T-helper 1 cell (primary cell): ENCODE measurements at places on chromosomes 5 and 9.

GRCh38 chr5:4216142-4216541, 620.5 kb downstream of the IRX1 start:
- no peak for DNase-seq

- DNase-seq, result no peak
Measured at GRCh38 chr5:172339264-172340180, 56.0 kb upstream of the UBTD2 start.

GRCh38 chr9:13479096-13479495, 199.6 kb upstream of the MPDZ start:
- DNase-seq, result no peak

- no peak for DNase-seq
Measured at GRCh38 chr9:132168851-132169250, 7.0 kb downstream of the NTNG2 start.

DNA sequence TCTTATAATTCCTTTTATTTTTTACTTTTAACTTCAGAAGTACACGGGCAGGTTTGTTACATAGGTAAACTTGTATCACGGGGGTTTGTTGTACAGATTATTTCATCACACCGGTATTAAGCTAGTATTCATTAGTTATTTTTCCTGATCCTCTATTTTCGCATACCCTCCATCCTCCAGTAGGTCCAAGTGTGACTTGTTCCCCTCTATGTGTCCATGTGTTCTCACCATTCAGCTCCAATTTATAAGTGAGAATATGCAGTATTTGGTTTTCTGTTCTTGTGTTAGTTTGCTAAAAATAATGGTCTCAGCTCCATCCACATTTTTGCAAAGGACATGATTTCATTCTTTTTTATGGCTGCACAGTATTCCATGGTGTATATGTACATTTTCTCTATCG, 43.1 kb upstream of the IFNE start:
- no peak for DNase-seq

DNA sequence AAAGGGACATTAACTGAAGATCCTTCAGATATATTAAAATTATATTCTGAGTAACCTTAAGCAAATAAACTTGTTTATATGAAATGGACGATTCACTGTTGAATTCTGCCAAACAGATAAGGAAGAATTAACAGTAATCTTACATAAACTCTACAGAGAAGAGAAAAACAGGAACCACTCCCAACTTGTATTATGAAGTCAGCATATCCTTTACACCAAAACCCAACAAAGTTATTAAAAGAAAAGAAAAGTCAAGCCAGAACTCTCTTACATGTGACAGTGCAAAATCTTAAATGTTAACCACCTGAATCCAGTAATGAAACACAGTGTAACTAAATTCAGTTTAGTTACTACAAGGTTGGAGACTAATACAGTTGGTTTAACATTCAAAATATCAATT, 185.8 kb downstream of the DEPDC1B start:
- DNase-seq, result no peak

DNA sequence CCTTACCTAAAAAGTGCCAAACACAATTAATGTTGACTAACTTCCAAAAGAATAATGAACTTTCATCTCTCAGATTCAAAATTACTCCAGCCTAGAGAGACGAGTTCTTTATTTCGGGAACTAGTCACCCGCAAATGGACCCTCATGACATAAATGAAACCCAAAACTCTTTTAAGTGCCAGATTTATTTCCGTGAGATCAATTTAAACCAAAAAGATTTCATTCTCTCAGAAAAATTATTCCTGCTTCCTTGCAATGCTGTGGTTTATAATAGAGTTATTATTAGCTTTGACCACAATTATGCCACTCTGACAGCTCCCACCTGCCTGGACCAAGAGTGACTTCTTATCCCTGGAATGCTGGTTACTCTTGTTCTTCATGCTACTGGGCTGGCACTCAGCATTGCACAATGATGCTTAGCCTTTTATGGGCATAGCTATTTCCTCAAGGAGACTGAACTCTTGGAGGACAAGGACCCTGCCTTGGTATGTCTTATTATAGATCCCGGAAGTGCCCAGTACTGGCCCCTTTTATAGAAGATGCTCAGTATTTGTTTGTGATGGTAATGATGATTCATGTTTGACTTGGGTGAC, 183.5 kb downstream of the SNX18 start:
- DNase-seq, result no peak

DNA sequence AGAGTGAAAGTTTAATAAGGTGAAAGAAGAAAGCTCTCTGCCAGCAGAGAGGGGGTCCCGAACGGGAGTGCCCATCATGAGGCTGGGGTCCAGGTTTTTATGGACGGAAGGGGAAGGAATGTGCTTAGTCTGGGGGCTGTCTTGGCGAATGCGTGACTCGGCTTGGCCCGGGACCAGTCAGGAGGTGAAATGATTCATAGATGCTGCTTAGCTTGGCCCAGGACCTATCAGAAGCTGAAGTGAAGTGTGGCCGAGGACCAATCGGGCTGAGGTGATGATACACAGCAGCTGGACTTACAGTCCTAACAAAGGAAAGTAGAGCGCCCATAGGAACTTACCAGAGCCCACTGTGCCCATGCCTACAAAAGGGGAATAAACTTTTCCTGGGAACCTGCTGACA, 3.9 kb upstream of the FKTN start:
- DNase-seq, result no peak

DNA sequence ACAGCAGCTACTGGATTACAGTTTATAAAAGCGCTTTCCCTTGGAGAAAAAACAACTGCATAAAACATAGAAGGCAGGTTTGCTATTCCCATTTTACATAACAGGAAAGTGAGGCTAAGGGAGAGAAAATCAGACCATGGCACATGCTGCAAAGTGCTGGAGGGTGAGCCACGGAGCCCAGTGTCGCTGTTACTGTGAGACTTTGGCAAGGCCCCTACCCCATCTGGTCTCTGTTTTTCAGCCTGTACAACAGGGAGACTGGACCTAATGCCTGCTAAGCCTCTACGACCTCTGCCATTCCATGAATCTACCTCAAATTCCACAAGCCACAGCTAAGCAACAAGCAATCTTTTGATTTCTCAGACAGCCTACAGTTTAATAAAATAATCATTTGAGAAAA, 139.2 kb downstream of the GABBR2 start:
- DNase-seq, result no peak

GRCh38 chr9:81969971-81970370, 18.6 kb upstream of the SPATA31D1 start:
- DNase-seq, result no peak

DNA sequence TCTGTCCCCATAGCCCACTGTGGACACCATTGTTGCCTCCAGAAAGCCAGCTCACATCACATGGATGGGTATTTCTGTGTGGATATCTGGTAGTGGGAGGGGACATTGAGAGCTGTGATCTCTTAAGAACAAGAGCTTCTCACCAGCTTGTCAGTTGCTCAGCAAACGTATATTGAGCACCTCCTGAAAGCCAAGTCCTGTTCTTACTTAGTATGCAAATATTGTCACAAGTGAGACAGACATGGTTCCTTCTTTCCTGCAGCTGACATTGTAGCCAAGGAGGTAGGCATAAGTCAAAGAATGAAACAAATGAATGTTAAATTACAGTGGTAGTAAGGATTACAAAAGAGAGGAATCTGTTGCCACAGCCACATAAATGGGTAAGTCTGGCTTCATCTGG, 3.8 kb downstream of the TCOF1 start:
- DNase-seq, result no peak

DNA sequence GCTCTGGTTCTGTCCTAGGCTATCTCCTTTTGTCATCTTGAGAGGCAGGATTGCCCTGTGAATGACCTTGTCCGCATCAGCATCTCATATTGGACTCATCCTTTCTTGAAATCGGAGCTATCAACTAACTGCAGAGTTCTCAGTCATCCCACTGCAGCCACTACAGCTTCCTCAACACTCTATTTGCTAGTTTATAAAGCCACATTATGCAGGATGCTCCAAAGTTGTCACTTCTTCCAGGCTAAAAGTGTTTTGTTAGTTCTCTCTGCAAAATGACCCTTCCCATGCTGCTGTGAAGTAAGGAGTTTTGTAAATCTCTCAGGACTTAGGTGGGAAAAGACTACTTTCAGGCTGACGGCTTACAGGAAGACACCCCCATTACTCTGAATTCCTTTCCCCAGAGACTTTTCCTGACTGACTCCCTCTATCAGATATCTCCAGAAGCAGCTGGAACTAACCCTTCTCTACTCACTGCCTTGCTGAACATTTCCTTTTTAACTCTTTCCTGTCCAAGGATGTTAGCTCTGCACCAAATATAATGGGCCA, 257.6 kb downstream of the NFIB start:
- DNase-seq, result no peak

DNA sequence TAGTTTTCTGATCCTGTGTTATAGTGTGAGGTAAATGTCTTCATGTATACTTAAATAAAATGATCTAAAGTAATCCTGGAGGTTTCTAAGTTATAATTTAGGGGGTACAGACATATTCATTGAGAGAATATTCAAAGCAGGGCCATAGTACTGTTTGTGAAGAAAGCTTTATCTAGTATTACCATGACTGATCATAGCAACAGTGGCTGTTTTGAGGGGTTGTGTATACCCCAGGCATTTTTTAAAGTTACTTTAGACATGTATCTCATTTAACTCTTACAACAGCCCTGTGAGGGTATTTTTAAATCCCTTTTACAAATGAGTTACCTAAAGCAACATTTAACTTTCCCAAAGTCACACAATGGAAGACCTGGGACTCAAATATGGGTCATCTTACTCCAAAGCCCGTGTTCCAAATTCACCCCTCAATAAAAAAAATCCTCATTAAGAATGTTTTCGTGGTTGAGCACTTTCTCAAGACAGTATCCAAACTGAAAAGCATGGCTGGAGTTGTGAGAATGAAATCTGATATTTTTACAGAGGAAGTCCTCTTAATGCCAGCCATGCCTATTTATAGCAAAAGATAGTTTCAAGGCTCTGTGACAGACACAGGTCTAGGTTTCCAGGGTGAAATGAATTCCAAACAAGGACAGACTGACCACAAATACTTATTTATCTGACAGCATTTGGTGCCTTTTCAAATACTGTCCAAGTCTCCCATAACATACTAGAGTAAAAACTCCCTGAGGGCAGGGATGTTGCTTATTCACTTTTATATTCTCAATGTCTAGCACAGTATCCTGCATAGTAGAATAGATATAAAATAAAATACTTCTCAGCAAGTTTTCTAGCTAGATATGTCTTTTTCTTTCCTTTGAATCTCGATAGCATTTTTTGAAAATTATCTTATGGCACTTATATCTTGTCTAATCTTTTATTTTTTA, 10.4 kb downstream of the STOM start:
- no peak for DNase-seq

- no peak for DNase-seq
Measured at GRCh38 chr5:154163327-154164248, 26.9 kb upstream of the GALNT10 start.

- DNase-seq, result no peak
Measured at GRCh38 chr5:172104021-172104420, 84.0 kb downstream of the STK10 start.

- DNase-seq, result peak; percentile 44
Measured at GRCh38 chr5:108728566-108729241, 19.0 kb upstream of the FER start.

GRCh38 chr5:172525307-172525995, 71.1 kb upstream of the SH3PXD2B start:
- DNase-seq, result no peak

DNA sequence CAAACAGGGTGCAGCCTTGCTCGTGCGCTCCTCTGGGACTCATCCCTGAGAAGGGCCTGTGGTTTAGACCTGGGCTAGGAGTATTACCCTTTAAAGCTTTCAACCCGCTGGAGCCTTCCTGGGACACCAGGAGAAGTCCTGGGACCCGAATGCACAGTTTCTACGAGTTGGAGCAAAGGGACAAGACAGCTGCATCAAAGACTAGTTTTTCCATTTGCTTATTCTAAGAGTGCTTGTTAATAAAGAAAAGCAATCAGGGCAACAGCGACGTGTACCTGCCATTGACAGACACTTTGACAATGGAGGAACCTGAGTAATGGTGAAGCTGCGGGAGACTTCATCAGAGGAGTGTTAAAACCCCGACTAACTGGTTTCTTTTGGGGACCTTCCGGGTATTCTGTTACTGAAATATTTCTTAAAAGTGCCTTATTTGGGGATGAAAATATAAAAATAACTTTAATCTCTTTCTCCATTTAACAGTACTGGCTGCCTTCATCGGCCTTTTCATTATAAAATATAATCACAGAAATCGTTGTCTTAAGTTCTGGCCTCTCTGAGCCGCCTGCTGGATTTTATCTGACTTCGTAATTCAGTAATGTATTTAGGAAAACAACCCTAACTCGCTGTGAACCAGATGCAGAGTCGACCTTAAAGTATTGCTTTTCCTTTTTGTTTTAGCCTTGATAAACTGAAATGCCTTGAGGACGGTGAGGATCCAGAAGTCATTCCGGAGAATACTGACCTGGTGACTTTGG, 732 bp downstream of the SNAPC3 start:
- DNase-seq, result no peak

GRCh38 chr9:89311346-89312221, 589 bp downstream of the CKS2 start:
- no peak for DNase-seq

GRCh38 chr9:16262477-16263261, 607.8 kb downstream of the BNC2 start:
- no peak for DNase-seq
